ENCODE measurements at places on chromosomes 1 and 21. TPM values are rescaled to one million over a fixed set of nuclear protein-coding genes. Genes with fewer than 3 reads are reported as not detected.

The PGLYRP4 gene
- total RNA-seq = not detected

The CZIB gene
- 52.1 TPM for total RNA-seq

The RCSD1 gene
- total RNA-seq = not detected

The TRIM17 gene
- 0.09 TPM for total RNA-seq

The FMO5 gene
- total RNA-seq = 0.71 TPM

The GPR52 gene
- 0.55 TPM for total RNA-seq

The AADACL4 gene
- total RNA-seq = 0.83 TPM

The CFAP107 gene
- not detected for total RNA-seq

The CD1B gene
- total RNA-seq = not detected

The TRPM2 gene
- total RNA-seq = under 0.01 TPM

The GBP4 gene
- 2.6 TPM for total RNA-seq

The KCNJ6 gene
- not detected for total RNA-seq

The ATAD3B gene
- total RNA-seq = 12.8 TPM

The SEC16B gene
- 1.7 TPM for total RNA-seq

The IGFN1 gene
- 0.09 TPM for total RNA-seq

The ESRRG gene
- total RNA-seq = not detected

The OR2T35 gene
- total RNA-seq = not detected

The CFHR2 gene
- total RNA-seq = not detected

The KIAA1614 gene
- 7.0 TPM for total RNA-seq

The TRIM67 gene
- not detected for total RNA-seq

The OR2L2 gene
- total RNA-seq = under 0.01 TPM

The OLIG2 gene
- total RNA-seq = not detected

The KCNA2 gene
- not detected for total RNA-seq

The GBP6 gene
- total RNA-seq = not detected

The GJB3 gene
- total RNA-seq = not detected

The LEPR gene
- total RNA-seq = 16.1 TPM

The NHLH1 gene
- under 0.01 TPM for total RNA-seq

The SLC22A15 gene
- 6.8 TPM for total RNA-seq

The TRIM45 gene
- 1.7 TPM for total RNA-seq

The SMIM1 gene
- total RNA-seq = 2.0 TPM

The C1orf87 gene
- total RNA-seq = not detected

The KIF21B gene
- under 0.01 TPM for total RNA-seq

The C4BPB gene
- 0.14 TPM for total RNA-seq

The PADI1 gene
- under 0.01 TPM for total RNA-seq

The NTNG1 gene
- 1.7 TPM for total RNA-seq

The GDAP2 gene
- 17.9 TPM for total RNA-seq

The CHI3L2 gene
- total RNA-seq = 1.4 TPM

The BPNT1 gene
- 15.4 TPM for total RNA-seq

The LAPTM5 gene
- 0.09 TPM for total RNA-seq

The SPRR2E gene
- not detected for total RNA-seq

The ELAVL4 gene
- under 0.01 TPM for total RNA-seq
